AG04449 (cell line): ENCODE measurements at places on chromosomes 1 and 21.

GRCh38 chr21:44437696-44438431, 17.4 kb upstream of the LRRC3 start:
- DNase-seq, result no peak

GRCh38 chr1:46691997-46692790, 20.5 kb downstream of the TEX38 start:
- no peak for DNase-seq

DNA sequence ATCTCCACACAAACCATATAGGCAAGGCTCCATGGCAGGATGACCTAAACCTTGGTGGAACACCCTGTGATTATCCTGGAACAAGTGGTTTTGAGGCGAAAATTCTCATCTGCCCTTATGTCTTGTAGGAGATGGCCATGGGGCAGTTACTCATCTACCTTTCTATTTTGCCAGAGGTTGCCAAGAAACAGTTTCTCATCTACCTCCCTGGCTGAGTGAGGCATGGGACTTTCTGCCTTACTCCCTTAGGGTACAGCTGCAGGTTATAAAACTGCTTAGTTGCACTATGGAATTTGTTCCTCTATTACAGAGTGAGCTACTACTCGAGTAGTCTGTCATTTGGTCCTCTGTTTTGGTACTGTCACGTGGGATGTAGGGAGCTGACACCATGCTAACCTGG, 31.3 kb upstream of the GUCA2A start:
- DNase-seq, result no peak

GRCh38 chr1:173257805-173258204, 50.7 kb upstream of the TNFSF4 start:
- DNase-seq, result no peak

DNA sequence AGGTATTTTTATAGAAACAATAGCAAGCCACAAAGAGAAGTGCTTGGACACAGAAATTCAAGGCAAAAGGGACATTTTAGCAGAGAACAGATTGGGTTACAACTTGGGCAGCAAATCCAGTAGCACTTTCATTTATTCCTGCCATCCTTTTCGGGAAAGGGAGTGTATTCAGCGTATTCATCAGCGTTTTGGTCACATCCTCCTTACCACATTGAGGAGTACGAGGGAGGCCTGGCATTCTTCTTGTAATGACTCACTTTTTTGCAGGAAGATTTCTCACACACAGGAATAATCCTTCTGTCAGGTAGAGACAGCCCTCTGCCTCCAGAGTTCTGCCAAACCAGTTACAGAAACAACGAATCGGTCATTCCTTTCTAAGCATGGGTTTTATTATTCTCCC, 18.1 kb upstream of the FAM78B start:
- no peak for DNase-seq

GRCh38 chr1:223780318-223780717, 65.4 kb downstream of the TP53BP2 start:
- DNase-seq, result no peak
